ENCODE measurements at places on chromosomes 5 and 9.
A peak's percentile ranks its signal among the peaks of the same experiment; 100 is the strongest.

- H3K4me3 ChIP-seq: no peak overlapping the region
- no peaks in the 10 kb centered on the region for H3K4me1 ChIP-seq
- no peak for DNase-seq
- no peak overlapping the region for H3K27ac ChIP-seq
- peaks cover 7% of the 10 kb centered on the region for H3K36me3 ChIP-seq
Measured at GRCh38 chr5:81601919-81602318, 149.0 kb downstream of the SSBP2 start.

DNA sequence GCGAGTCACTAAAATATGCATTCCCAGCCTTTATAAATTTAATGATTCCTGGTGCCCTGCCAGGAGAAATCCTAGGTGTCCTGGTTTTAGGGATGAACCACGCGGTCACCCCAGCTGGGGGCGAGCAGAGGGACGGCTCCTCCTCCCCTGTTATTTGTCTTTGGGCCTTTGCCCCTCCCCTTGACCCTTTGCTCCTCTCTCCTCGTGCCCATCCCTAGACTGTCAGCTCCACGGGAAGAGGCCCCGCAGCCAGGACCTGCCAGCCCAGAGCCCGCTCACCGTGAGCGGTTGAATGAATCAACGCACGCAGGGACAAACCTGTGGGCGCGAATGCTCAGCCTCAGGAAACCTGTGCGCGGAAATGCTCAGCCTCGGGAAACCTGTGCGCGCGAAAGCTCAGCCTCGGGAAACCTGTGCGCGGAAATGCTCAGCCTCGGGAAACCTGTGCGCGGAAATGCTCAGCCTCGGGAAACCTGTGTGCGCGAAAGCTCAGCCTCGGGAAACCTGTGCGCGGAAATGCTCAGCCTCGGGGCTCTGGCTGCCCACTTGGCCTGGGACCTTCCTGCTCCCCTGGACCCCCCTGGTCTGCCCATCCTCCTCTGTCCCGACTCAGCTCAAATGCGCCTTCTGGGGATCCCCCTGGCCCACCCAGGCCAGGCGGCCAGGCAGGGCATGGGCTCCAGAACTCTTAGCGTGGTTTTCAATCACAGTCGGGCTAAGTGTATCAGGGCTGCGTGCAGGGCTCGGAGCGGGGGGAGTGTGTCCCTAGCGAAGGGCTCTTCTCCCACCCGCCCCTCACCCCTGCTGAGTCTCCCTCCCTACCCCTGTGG lies 140.5 kb upstream of the COL5A1 start:
- H3K27ac ChIP-seq: no peak overlapping the region
- H3K27me3 ChIP-seq: peaks cover 4% of the 10 kb centered on the region
- H3K4me1 ChIP-seq: no peaks in the 10 kb centered on the region
- DNase-seq: no peak
- no peak overlapping the region for H3K4me3 ChIP-seq

GRCh38 chr5:35302544-35302943 lies 72.3 kb upstream of the PRLR start:
- no peaks in the 10 kb centered on the region for H3K4me1 ChIP-seq
- no peak for DNase-seq
- H3K36me3 ChIP-seq: no peaks in the 10 kb centered on the region
- H3K27me3 ChIP-seq: no peaks in the 10 kb centered on the region
- no peak overlapping the region for H3K27ac ChIP-seq
- no peak overlapping the region for H3K4me3 ChIP-seq

DNA sequence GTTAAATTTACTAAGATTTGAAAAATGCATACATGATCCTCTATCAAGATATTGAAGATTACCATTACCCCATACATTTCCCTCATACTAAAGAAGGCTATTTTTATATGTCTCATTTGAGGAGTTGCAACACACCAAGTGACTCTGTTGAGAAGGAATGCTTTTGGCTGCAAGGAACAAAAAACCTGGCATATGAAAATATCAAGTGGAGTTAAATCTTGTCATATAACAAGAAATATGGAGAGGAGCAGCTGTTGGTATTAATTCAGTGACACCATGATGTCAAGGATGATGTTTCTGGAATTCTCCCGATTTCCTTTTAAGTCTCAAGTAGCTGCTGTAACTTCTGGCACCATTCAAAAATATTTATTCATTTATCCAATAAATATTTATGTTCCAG lies 193.8 kb downstream of the CSNK1G3 start:
- no peaks in the 10 kb centered on the region for H3K4me1 ChIP-seq
- H3K36me3 ChIP-seq: no peaks in the 10 kb centered on the region
- DNase-seq: no peak
- no peaks in the 10 kb centered on the region for H3K27me3 ChIP-seq

GRCh38 chr9:87535817-87536539 lies 38.3 kb downstream of the DAPK1 start:
- no peak overlapping the region for H3K27ac ChIP-seq
- H3K4me3 ChIP-seq: no peak overlapping the region
- H3K36me3 ChIP-seq: no peaks in the 10 kb centered on the region
- H3K27me3 ChIP-seq: no peaks in the 10 kb centered on the region

DNA sequence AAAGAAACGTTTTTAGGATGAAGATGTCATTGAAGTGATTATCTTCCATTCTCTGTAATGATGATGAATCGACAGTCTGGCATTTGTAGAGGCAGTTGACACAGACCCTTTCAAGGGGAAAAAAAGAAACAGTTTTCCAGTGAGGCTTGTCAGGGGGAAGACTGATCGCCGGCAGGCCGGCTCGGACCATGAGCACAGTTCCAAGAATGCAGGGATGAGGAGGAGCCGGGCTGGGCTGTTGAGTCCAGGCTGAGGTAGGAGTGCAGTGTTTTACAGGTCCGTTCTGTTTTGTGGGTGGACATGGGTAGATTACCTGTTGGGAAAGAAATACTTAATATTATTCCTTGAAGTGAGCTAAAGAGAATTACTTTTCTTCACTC lies 194.6 kb downstream of the AOPEP start:
- no peaks in the 10 kb centered on the region for H3K36me3 ChIP-seq
- no peak for DNase-seq
- H3K4me3 ChIP-seq: peak overlapping the region; percentile 45
- H3K4me1 ChIP-seq: peaks cover 9% of the 10 kb centered on the region

DNA sequence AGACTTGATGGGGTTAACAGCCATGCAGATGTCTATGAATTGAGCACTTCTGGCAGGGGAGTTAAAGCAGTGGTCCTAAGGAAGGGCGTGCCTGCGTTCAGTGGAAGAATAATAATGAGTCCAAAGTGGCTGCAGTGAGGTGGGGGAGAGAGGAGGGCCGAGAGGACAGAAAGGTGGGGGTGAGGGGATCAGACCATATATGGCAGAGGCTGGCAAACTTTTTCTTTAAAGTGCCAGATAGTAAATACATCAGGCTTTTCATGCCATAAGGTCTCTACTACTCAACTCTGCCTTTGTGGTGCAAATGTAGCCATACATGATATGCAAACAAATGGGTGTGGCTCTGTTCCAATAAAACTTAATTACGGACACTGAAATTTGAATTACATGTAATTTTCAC lies 77.1 kb downstream of the STRBP start:
- no peak overlapping the region for H3K4me3 ChIP-seq
- no peak overlapping the region for H3K27ac ChIP-seq
- no peak for DNase-seq
- H3K36me3 ChIP-seq: no peaks in the 10 kb centered on the region
- H3K4me1 ChIP-seq: no peaks in the 10 kb centered on the region

GRCh38 chr5:158824241-158824882 lies 275.4 kb downstream of the EBF1 start:
- no peak for DNase-seq
- H3K27ac ChIP-seq: no peak overlapping the region
- no peaks in the 10 kb centered on the region for H3K27me3 ChIP-seq
- no peak overlapping the region for H3K4me3 ChIP-seq
- H3K4me1 ChIP-seq: no peaks in the 10 kb centered on the region

DNA sequence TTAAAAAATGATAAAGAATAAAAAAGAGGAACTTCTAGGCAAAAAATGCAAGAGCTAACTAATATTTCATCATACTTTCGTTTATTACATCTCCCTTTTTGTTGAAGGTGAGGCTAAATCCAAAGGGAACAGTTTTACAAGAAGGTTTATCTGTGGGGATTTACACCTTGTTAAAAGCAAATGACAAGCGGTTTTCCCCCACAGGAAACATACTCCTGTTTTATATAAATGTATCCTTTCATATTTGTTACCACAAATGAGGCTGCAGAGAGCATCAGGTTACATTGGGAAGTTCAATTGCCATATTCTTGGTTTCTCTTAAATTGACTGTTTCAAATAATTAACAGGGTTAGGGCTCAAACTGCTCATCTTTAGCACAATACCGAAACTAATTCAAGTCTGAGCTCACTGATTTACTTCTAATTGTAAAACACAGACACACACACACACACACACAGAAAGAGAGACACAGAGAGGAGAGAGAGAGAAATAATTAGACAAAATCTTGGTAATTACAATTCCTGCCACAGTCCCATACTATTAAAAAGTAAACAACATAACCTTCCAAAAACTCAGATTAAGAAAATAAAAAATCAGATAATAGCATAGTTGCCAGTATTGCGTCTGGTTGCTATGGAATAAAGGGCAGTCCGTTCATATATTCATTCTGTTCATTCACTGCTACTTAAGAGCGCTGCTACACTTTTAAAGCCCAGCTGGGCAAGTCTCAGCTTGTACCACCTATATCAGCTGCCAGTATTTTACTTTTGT lies 17.1 kb downstream of the RFX3 start:
- DNase-seq: no peak
- peak overlapping the region; percentile 16 for H3K27ac ChIP-seq
- no peaks in the 10 kb centered on the region for H3K4me1 ChIP-seq
- H3K27me3 ChIP-seq: no peaks in the 10 kb centered on the region
- H3K4me3 ChIP-seq: no peak overlapping the region

- H3K4me3 ChIP-seq: no peak overlapping the region
- no peaks in the 10 kb centered on the region for H3K36me3 ChIP-seq
- no peak for DNase-seq
- no peaks in the 10 kb centered on the region for H3K4me1 ChIP-seq
- H3K27ac ChIP-seq: no peak overlapping the region
Measured at GRCh38 chr5:171549274-171549673, 129.8 kb downstream of the FGF18 start.

DNA sequence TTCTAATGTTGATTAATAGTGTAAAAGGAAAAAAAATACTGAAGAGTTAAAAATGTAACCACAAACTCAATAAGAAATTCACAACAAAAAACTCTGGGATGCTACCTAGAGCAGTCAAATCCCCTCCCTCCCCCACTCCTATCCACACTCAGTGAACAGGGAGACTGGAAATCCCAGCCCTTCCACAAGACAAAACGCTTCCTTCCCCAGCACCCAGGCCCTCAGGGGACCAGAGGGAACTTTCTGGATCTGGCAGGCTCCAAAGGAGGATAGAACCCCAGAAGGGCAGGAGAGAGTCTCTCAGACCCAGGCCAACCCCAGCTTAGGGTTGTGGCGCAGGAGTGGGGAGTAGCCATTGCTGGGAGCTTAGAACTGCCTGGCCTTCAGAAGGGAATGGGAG lies 55.0 kb downstream of the DCP2 start:
- no peak for DNase-seq
- H3K4me3 ChIP-seq: no peak overlapping the region
- H3K36me3 ChIP-seq: peaks cover 10% of the 10 kb centered on the region
- no peak overlapping the region for H3K27ac ChIP-seq
- no peaks in the 10 kb centered on the region for H3K4me1 ChIP-seq

GRCh38 chr9:33129886-33130881 lies 37.0 kb downstream of the B4GALT1 start:
- H3K36me3 ChIP-seq: peaks cover 79% of the 10 kb centered on the region
- H3K4me3 ChIP-seq: no peak overlapping the region
- no peak overlapping the region for H3K27ac ChIP-seq
- H3K4me1 ChIP-seq: peaks cover 36% of the 10 kb centered on the region
- peak; percentile 47 for DNase-seq

- H3K36me3 ChIP-seq: no peaks in the 10 kb centered on the region
- no peak overlapping the region for H3K27ac ChIP-seq
- H3K27me3 ChIP-seq: no peaks in the 10 kb centered on the region
- no peak for DNase-seq
- H3K4me1 ChIP-seq: no peaks in the 10 kb centered on the region
Measured at GRCh38 chr5:143893638-143894037, 81.7 kb downstream of the HMHB1 start.

DNA sequence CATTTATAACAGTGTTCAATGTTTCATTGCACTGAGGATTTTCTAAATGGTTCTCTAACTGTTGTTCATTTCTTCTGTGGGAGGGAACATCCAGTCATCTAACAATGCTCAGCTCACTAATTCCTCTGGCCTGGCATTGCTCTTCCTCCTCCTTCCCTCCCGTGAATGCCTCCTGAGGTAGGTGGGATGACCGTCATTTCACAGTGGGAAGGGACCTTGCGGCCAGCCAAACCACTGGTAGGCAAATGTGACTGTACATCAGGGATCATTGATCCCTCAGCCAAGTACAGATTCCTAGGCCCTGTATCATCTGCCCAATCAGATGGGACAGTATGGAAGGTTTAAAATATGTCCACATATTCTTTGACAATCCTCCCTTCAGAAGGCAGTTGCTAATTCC lies 23.7 kb upstream of the VDAC1 start:
- no peak for DNase-seq
- H3K36me3 ChIP-seq: no peaks in the 10 kb centered on the region
- H3K27ac ChIP-seq: no peak overlapping the region
- no peak overlapping the region for H3K4me3 ChIP-seq
- no peaks in the 10 kb centered on the region for H3K4me1 ChIP-seq
- H3K27me3 ChIP-seq: no peaks in the 10 kb centered on the region

DNA sequence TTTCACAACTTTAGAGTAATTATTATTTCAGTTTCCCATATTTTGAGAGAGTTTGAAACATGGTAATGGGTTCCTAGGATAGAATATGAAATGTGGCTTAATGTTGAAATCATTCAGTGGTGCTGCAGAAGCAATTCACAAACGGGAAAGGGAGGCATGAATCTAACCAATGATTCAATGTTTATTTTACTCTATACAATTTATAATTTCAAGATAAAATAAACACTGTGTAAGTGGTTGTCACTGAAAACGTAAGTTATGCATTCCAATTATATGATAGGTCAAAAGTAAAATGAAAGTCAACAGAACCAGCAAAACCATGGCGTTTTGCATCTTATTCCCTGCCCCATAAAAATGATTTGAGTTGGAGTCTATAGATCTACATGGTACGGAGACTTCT lies 1207.1 kb upstream of the CDH18 start:
- H3K27ac ChIP-seq: no peak overlapping the region
- no peaks in the 10 kb centered on the region for H3K4me1 ChIP-seq
- H3K36me3 ChIP-seq: no peaks in the 10 kb centered on the region
- no peak overlapping the region for H3K4me3 ChIP-seq
- no peak for DNase-seq
- no peaks in the 10 kb centered on the region for H3K27me3 ChIP-seq
